CD4-positive, CD25-positive, alpha-beta regulatory T cell (primary cell): ENCODE measurements at places on chromosomes 12 and 14.

- DNase-seq, result no peak
These were observed 268.1 kb upstream of the RTL1 start for GRCh38 chr14:101171650-101172049.

DNA sequence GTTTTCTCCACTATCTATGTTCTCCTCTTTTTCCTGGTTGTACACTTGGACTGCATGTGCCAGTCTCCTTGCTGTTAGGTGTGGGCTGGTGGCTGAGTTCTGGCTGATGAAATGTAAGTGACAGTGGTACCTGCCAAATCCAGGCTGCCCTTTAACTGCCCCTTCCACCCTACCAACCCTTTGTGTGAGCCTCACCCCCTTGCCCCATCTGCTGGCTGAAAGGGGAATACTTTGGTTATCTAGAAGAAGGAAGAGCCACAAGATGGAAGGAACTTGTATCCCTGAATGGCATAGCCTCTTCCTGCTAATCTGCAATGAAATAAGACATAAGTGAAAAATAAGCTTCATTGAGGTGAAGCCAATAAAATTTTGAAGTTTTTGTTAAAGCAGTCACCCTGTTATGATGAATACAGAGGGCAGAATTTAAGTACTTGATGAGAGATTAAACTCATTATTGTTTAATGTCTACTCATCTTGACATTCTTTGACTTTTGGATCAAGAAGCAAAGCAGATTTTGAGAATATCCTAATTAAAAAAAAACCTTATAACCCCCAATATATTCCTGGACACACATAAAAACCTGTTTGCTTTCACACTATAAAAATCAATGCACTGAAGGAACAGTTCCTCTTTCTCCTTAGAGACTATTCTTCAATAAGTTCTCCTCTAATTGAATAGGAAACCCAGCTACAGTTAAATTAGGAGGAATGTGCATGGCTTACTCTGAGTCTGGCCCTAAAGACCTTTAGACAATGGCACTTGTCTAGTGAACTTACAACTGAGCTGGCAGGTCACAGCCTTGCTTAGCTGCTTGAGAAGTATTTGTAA, 262.6 kb upstream of the BTG1 start:
- peak; percentile 40 for DNase-seq

DNA sequence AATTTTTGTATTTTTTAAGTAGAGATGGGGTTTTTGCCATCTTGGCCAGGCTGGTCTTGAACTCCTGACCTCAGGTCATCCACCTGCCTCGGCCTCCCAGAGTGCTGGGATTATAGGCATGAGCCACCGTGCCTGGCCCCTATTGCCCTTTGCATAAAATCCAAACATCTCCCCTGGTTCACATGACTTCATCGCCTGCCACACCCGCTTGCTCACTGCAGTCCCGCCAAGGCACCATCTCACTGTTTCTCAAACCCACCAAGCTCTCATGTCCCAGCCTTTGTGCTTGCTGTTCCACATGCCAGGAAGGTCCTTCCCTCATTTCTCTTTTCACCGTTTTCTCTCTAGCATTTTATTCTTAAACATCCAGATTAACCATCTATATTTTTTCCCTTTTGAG, 9.7 kb downstream of the RHOF start:
- DNase-seq, result no peak

GRCh38 chr14:100396266-100396795, 73.2 kb downstream of the SLC25A47 start:
- no peak for DNase-seq

- DNase-seq, result no peak
These were observed 140.8 kb downstream of the DAD1 start for GRCh38 chr14:22448035-22448904.

DNA sequence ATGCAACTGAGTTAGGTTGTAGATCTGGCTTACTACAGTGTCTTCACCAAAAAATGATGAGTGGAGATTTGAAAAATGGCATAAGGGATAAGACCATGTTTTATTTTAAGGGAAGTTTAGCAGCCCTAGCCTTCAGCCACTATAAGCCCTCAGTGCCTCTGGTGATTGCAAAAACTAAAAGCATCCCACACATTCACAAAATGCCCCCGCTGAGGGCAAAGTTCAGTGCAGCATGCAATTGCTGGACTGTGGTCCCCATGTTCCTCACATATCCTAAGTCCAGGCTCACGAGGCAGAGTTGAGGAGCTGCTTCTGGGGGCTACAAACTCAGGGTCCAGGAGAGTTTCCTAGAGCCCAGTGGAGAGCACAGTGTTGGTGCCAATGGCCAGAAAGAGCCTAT, 29.6 kb upstream of the NCOR2 start:
- no peak for DNase-seq

DNA sequence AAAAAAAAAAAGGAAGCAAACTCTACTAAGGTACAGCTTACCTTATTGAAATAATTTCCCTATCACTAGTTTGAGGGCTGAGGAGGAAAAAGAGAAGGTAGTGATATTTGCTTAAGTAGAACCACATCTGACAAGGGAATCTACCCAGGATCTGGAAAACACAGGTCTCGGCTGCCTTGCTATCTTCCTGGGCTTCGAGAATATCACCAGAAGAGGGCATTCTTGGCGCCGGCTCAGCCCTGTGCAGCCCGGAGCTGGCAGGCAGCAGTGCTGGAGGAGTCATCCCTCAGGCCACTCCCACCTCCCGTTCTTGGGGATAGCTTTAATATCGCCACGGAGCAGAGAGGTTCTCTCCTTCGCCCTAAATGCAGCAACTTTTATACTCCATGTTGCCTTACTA, 1181.2 kb downstream of the VRK1 start:
- peak; percentile 81 for DNase-seq

DNA sequence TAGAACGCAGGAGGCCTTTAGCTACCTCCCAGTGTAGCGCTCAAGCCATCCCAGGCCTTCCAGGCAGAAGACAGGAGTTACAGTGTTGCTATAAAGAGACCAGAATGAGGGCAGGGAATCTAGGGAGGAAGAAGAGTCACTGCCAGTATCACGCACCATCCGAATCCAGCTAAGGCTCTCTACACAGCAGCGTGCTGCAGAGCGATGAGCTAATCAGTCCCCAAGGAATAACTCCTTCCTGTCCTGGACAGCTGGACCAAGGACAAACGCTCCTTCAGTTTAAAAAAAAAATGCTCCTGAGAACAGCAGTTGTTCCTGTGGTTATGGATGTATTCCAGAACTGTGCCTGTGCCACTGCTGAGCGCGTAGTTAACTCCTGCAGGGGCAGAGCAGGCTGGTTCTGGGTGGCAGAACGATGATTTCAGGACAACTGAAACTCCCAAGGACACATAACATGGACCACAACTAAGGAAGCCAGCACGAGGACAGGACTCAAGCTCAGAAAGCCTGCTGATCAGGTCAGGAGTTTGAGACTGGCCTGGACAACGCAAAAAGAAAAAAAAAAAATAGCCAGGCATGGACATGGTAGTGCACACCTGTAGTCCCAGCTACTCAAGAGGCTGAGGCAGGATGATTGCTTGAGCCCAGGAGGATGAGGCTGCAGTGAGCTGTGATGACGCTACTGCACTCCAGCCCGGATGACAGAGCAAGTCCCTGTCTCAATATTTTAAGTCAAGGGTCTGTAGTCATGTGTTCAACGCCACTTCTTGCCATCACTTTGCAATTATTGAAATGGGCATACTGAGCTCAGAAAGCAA, 2.6 kb downstream of the IFFO1 start:
- no peak for DNase-seq

DNA sequence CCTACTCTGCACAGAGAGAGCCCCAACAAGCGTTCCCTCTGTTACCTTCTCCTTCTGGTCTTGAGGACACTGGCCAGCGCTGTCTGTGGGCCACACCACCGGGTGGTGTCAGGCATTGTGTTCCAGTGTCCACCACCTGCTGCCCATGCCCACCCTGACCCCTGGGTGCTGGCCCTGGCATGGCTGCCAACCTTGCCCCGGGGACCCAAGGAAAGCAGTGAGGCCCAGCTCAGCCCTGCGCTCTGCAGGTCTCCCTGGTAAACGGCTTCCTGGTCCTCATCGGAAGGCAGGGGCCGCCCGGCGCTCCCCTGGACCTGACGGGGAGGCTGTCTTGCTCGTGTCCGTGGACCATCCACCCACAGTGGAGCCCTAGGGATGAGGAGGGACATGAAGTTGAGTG, 21.8 kb upstream of the MEG3 start:
- DNase-seq, result no peak

DNA sequence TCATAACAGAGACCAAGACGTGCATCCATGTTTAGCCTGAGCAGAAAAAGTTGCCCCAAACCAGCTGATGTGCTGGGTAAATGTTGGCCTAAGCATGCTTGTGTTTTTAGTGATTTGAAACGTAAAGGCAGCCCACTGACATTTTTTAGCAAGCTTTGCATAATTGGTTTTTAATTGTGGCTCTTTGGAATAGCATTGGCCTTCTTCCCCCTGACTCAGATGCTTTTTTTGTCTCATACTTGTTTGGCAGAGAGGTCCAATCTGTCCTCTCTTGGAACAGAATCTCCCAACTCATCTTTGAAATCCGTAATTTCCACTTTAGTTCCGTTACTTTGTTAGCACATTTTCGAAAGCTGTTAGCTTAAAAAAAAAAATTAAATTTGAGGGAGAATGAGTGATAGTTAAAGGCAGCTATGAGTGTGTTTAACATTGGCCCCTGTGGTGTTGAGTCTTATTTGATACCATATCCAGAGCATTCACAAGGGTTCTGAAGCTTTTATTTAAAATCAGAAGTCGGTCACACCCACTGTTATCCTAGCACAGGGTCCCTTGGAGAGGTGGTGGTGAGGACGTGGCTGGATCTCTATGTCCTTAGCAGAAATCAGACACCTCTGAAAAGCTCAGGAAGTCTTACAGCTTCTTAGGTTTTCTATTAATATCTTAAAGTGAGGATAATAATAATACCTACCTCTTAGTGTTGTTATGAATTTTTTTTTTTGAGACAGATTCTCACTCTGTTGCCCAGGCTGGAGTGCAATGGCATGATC, 15.6 kb downstream of the JDP2 start:
- no peak for DNase-seq

GRCh38 chr12:107243341-107243740, 150.0 kb upstream of the CRY1 start:
- DNase-seq, result no peak

DNA sequence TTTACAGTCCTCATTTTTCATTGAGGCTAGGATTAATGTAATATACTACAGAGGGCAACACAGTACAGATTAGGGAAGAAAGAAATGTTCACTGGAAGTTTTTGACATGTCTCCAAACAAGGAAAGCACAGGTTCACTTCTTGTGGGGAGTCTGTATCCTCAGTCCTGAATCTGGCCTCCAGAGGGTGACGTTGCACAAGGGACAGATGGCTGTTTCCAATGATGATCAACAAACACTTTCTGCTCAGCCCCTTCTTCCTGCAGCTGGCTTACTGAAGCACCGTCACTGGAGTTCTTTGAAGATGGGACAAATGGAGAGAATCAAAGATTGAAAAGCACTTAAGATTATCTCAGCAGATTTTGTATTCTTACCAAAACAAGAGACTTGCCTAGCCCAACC, 123.3 kb upstream of the OR4E1 start:
- DNase-seq, result peak; percentile 12

GRCh38 chr14:68547305-68548193, 245.3 kb downstream of the ZFP36L1 start:
- no peak for DNase-seq

DNA sequence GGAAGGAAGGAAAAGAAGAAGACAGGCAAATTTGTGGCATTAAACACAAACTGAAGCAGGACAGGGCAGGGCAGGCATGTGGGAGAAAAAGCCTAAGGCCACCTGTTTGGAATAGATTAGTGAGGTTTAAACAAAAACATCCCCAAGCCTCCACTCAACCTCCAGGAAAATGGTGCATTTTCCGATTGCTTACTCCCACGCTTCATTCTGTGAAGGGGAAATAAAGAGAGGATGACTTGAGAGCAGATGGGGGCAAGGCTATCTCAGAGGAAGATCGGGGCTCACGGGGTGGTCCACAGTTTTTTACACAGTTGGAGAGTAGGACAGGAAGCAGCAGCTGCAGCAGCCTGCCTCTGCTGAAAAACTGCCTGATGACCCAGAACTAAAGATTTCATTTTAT, 250.9 kb downstream of the DUSP6 start:
- DNase-seq, result no peak

GRCh38 chr14:100582496-100583165, 4.6 kb downstream of the BEGAIN start:
- no peak for DNase-seq

- DNase-seq, result no peak
These were observed 186.4 kb upstream of the PRKD1 start for GRCh38 chr14:30114051-30114450.

DNA sequence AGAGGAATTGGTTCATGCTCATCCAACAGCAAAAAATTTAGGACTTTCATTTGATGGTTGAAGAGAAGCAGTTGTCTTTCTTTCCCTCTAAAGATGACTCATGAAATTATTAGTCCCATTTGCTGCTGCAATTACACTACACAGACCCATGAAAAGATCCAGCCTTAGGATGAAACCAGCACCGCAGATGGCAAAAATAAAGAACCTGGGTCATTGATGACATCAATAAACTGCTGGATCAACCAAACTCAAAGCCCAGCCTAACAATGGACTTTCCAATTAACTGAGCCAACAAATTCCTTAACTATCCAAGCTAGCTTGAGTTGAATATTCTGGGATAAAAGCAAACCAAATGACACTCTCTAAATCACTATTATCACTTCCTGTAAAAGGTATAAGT, 20.7 kb downstream of the DICER1 start:
- no peak for DNase-seq

- peak; percentile 19 for DNase-seq
These were observed 222.5 kb upstream of the GRIP1 start for GRCh38 chr12:66901138-66901932.

- no peak for DNase-seq
These were observed 38.8 kb downstream of the FZD10 start for GRCh38 chr12:130201037-130201436.

GRCh38 chr14:89284333-89285058, 132.5 kb downstream of the FOXN3 start:
- no peak for DNase-seq

DNA sequence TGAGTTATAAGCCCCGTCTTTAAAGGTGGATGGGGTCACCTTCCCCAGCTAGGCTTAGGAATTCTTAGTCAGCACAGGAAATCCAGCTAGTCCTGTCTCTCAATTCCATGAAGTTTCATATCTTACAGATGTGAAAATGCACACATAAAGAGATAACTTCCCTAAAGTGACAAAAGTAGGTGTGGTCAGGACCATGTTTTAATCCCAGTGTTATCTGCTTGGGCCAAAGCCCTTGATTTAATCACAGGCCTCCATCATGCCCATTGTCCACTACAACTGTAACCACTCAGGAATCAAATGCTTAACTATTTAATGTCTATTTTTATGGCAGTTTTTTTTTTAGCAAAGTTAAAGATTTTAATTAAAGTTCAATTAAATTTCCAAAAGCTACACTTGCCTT, 194.4 kb upstream of the BTG1 start:
- DNase-seq, result no peak

- DNase-seq, result peak; percentile 81
These were observed 201.9 kb upstream of the FOXN3 start for GRCh38 chr14:89618811-89619551.

GRCh38 chr12:126519833-126520232, 1454.6 kb downstream of the AACS start:
- no peak for DNase-seq

GRCh38 chr12:109144224-109144623, 27.8 kb downstream of the ACACB start:
- no peak for DNase-seq
